ENCODE measurements at places on chromosomes 7 and 10. TPM values are rescaled to one million over a fixed set of nuclear protein-coding genes. Genes with fewer than 3 reads are reported as not detected.

TLX1 gene
- total RNA-seq, result 14.3 TPM

OR2F1 gene
- not detected for total RNA-seq

ITPRID1 gene
- total RNA-seq, result not detected

ADGRA1 gene
- total RNA-seq, result 9.1 TPM

ABCC2 gene
- total RNA-seq, result 0.39 TPM

PRSS2 gene
- not detected for total RNA-seq

SLC26A5 gene
- not detected for total RNA-seq

GPR15LG gene
- total RNA-seq, result not detected

GNG11 gene
- 0.56 TPM for total RNA-seq

COL28A1 gene
- total RNA-seq, result 0.39 TPM

MYOZ1 gene
- 0.64 TPM for total RNA-seq

FFAR4 gene
- not detected for total RNA-seq

PDAP1 gene
- total RNA-seq, result 134 TPM

LIPJ gene
- 0.22 TPM for total RNA-seq
